ENCODE measurements at places on chromosomes 2 and 18.

DNA sequence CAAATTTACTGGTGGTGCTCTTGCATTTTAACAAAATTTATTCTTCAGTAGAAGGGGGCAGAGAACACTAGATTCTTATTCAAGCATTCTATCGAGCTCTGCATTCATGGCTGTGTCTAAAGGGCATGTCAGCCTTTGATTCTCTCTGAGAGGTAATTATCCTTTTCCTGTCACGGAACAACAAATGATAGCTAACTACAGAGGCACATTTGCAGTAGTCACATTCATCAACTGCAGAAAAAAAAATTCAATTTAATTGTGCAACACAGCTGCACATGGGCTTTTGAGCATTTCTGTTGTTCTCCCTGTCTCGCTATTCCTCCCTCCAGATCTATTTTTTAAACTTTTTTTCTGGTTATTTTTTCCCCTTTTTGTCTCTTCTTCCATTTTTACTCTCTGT, 13.0 kb upstream of the DLX1 start:
- DNase-seq = no peak

- DNase-seq = no peak
Measured at GRCh38 chr2:175017618-175018414, 12.6 kb upstream of the CHN1 start.

GRCh38 chr2:32865399-32866068, 81.2 kb upstream of the LTBP1 start:
- DNase-seq = no peak

DNA sequence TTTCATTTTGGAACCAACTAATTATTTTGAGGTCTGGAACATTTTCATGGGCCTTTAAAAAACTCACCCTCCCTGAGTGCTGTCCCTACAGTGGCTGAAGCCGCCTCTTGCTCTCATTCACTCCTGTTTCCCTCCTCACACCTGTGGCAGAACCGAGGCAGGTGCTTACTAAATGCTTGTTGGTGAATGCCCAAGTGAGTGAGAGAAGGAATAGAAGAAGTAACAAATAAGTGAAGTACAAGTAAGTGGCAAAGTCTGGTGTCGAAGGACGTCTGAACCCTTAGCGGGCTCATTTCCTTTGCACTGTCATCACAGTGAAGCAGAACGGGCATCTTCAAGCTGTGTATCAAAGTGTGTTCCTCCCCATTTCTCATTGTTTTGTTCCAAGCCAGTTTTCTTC, 135.2 kb downstream of the RHBDD1 start:
- DNase-seq = no peak

- no peak for DNase-seq
Measured at GRCh38 chr2:20934236-20934635, 109.6 kb downstream of the APOB start.

DNA sequence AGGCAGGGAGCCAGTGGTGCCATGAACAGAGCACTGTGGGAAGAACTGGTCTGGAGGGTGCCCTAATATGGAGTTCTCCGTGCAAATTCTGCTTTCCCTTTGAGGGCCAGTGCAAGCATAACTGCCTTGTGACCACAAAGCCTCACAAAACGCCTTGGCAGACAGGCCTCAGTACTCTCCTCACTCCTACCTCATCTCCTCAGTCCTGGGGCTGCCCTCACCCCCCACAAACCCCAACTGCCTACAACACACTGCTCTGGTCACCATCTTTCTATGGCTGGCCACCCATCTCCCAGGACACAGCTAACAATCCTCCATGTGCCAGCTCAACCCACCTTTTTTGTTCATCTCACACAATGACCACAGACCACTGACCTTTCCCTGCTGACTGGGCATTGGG, 8.9 kb downstream of the COX5B start:
- DNase-seq = no peak

GRCh38 chr2:111685342-111685741, 198.7 kb downstream of the ANAPC1 start:
- DNase-seq = no peak

- DNase-seq = no peak
Measured at GRCh38 chr2:135667045-135667444, 74.6 kb upstream of the UBXN4 start.

DNA sequence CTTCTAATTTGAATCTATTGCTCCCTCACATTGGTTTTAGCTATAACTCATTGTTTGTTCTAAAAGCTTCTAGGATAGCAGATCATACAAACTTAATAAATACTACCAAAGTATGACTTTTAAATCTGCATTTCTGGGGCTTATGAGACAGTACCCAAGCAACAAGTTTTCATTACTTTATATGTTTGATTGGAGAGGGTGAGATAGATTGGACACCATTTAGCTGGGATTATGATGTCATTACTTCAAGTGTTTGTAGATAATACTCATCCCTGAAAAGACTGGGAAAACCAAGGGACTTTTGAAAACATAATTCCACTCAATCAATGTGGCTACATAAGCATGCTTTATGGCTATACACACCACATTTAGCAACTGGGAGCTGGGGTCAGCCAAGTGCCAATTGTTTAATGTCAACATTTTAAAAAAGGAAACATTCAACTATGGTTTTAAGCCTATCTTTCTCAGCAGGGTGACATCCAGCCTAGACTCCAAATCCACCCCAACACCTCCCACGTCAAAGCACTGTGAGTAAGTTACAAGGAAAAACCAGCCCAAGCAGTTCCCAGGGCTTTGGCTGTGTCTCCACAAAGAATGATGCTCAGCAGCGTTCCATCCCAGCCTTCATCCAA, 119.9 kb downstream of the ETAA1 start:
- no peak for DNase-seq

DNA sequence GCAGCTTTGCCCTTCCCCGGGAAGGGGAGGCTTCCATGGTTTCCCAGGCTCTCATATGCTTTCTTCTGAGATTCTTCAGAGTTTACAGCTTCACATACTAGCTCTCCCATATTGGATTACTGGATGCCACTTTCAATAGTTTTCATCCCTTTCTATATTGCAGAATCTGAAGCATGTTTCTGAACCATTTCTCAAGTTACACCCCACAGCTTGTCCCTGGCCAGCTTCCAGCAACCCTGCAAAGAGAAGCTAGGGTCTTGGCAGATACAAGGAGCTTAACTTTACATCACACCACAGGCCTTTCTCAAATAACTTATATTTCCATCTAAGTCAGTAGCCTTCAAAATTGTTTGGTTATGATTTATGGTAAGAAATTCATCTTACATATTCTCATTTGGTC, 39.6 kb downstream of the LHCGR start:
- no peak for DNase-seq

GRCh38 chr2:3647246-3647645, 10.8 kb upstream of the ALLC start:
- DNase-seq = no peak

DNA sequence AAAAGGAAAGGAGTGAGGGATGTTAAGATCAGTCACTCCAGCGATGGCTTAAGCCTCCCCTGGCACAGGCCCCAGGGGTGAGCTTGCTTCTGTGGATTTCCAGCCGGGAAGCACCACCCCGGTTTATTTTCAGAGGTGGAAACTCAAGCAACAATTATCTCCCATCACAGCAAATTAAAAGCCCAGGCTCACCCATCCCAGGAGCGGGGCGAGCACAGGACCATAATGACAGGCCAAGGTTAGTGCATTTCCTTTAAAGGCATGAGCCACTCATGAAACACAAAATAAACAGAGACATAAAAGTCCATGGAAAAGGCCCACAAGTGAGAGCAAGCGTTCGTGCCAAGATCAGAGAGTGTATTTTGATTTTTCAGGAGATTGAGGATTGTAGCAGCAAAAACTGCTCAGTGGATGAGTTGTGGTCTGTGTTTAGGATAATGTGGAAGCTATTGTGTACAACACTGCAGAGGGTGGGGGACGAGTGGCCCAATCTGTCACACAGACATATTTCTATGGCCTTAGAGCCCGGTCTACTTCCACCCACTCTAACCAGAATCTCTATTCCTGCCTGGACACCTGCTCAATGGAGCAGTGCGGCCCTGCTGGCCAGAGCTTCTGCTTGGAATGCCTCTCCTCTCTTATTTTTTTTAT, 111.4 kb upstream of the CDC42EP3 start:
- no peak for DNase-seq

DNA sequence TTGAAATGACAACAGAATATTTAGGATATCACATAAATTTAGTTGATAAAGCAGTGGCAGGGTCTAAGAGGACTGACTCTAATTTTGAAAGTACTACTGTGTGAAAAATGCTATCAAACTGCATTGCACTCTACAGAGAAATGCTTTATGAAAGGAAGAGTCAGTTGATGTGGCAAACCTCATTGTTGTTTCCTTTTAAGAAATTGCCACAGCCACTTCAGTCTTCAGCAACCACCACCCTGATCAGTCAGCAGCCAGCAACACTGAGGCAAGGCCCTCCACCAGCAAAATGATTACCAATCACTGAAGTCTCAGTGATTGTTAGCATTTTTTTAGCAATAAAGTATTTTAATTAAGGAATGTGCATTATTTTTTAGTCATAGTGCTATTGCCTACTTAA, 488.7 kb upstream of the SLC39A10 start:
- no peak for DNase-seq

GRCh38 chr18:11689669-11690565, 853 bp downstream of the GNAL start:
- no peak for DNase-seq

DNA sequence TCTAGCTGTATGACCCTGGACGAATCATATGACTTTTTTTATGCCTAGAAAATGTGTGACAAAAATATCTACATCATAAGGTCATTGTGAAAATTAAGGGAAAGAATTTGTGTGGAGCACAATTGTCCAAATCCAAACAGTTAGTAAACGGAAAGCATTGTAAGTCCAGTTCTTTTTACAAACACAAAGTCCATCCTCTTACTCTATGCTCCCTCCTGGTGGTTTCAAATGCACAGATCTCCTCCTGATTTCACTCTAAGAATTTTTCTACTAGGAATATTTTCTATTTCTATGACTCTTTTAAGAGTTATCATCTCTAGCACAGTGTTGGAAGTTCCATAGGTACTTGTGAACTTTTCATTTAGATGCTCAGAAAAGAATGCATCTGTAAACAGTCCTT, 125.2 kb upstream of the ARL5A start:
- DNase-seq = no peak

GRCh38 chr2:135151615-135152014, 99.5 kb downstream of the RAB3GAP1 start:
- DNase-seq = no peak
